Activated CD4-positive, alpha-beta T cell treated with anti-CD3 and anti-CD28 coated beads, Interleukin-2, amount 50 U/mL, for 1 hour (primary cell): ENCODE measurements at places on chromosomes 7 and 10.

DNA sequence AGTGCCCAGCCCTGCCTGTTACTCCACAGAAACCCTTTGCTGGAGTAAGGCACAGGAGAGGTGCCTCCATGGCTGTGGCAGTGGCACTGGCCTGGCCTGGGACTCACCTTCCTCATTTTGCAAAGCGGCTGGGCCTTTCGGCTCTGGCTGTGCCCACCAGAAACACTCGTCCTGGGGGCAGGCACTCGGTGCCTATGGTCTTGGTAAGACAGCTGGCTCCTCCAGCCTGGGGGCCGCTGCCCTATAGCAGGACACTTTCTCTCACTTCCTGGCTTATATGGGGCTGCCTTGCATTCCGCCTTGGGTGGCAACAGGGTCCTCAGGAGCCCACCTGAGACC lies 13.2 kb downstream of the ZMIZ1 start:
- DNase-seq: no peak

DNA sequence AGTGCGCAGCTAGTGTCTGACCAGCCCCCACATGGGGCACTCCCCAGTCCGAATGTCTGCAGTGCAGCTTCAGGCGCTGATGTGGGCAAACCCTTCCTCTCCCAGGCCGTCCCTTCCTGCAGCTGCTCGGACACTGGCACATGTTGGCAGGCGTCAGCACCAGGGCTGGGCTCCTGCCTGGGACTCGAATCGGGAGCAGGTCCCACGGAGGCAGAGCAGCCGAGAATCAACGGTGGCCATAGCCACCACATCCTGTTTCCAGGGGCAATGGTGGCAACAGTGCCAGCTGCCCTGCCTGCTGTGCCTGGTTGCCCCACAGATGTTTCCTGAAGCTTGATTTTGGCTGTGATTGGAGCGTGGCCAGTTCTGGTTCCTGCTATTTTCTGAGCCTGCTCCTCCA lies 65.8 kb downstream of the MGMT start:
- DNase-seq: no peak

GRCh38 chr7:28850699-28851098 lies 107.4 kb downstream of the TRIL start:
- DNase-seq: no peak

DNA sequence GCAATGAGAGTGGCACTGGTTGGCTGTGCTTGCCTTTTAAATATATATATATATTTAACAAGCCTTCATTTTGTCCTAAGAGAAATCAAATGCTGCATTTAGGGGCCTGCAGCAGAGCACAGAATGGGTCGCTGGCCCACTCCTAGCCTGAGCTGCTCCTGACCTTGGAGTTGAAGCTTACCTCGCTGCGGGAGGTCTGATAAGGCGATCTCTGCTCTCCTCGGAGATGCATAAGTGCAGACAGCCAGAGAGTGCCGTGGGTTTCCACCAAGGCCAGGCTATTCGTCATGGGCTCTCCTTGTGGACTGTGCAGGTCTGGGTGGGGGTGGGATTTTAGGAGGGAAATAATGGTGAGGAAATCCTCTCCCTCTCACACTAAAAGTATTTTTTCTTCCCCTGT lies 99.5 kb upstream of the IKZF1 start:
- no peak for DNase-seq

DNA sequence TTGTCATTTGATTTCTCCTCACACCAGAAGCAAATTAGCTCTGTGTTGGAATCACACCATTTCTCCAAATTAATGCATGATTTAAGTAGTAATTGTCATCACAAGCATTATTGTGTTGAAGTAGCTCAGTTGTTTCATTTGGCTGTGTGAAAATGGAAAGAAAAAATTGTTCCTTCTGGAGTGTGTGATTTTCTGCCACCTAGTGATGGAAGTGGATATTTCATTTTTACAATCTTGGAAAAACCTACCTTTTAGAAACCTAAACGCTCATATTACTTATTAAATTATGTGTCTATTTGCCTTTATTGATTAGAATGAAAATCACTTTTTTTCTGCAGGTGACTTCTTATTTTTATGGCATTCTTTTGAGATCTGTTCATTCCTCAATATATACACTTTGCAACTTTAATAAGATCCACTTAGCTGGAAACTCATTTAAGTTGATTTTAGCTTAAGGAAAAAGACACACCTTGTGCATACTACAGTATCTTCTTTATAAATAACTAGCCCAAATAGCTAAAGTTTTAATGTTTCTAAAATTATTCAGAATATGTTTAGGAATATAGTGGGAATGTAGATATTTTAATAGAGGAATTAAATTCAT lies 50.0 kb downstream of the SRI start:
- DNase-seq: no peak

DNA sequence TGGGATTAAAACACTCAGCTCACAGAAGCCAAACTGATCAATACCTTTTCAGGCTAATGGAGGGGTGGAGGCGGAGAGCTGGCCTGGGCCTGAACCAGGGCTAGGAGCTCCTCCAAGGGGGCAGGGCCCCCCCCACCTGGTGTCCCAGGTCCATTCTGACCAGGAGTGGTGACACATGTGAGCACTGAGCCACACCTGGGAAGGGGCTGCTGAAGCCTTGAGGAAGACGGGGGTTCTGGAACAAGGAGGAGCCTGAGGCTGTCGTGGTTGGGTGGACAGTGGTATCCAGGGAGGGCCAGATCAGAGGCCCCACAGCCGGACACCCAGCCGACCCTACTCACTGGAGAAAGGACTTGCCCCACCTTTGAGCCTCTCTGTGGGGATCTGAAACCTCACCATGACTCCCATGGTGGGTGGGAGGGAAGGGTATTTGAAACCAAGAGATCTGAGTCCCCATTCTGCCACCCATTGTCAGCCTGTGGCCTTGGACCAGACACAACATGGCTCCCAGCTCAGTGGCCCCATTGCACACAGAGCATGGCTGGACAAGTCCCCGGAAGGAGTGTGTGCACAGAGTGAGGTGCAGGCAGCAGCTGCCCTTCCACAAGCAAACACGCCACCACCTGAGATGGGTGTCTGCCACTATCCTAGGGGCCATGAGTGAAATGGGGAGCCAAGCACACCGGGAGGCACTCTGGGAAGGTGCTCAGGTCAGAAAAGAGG lies 12.4 kb downstream of the TMEM273 start:
- DNase-seq: no peak

- no peak for DNase-seq
These were observed 105.3 kb upstream of the TPK1 start for GRCh38 chr7:144941127-144941526.

DNA sequence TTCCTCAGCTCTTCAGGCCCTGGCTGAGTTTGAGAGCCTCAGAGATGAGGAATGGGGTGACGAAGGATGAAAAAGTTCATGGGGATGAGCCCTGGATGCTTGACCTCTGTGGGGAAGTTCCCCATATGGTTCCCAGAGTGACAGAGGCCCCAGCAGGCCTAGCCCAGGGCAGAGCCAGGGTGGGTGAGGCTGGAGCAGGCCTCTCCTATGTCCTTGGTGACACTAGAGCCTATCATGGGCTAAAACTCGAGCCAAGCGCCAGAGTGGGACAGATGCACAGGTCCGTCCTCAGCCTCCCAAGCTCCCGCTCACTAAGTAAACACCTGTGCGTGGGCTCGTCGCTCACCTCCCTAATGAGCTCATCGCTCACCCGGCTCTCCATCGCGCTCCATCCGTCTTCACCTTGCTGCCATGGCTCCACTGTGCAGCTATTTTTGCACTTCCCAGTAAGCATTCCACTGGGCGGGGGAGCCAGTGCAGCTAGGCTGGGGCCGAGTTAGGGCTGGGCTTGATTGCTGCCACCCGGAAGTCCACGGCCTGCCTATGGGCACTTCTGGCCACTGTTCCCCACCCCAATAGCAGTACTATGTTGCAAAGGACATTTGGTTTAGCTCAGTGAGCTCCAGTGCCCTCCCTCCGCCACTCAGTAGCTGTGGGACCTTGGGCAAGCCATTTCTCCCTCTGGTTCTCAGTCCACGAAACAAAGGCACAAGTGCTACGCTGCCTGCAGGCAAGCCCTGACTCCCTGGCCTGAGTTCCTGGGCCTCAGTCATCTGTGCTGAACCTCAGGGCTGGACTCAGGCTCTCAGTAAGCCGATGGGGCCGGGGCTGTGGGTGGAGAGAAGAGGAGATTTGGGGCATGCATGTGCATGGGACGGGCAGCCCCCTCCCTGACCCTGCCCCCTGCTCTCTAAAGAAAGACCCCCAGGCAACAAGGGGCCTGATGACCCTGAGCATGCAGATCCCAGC lies 117.3 kb upstream of the PCBD1 start:
- DNase-seq: no peak

GRCh38 chr10:45429790-45430189 lies 55.8 kb downstream of the ALOX5 start:
- DNase-seq: no peak

GRCh38 chr7:101671371-101672356 lies 42.6 kb upstream of the MYL10 start:
- no peak for DNase-seq

DNA sequence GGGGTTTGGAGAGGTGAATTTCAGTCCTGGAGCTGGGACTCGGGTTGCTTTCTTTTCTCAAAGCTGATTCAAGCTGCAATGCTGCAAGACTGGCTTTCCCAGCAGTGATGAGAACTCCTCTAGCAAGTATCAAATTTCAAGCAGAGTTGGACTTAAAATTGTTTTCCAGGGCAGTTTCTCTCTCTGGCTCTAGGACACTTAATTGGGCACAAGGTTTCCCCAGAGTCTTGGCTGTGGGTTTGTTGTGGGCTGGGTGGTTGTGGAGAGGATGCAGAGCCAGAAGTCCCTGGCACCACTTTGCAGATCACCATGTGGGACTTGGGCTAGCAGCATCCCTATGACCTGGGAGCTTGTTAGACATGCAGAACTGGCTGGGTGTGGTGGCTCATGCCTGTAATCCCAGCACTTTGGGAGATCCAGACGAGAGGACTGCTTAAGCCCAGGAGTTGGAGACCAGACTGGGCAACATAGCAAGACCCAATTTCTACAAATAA lies 16.8 kb downstream of the AKR1B15 start:
- DNase-seq: no peak

DNA sequence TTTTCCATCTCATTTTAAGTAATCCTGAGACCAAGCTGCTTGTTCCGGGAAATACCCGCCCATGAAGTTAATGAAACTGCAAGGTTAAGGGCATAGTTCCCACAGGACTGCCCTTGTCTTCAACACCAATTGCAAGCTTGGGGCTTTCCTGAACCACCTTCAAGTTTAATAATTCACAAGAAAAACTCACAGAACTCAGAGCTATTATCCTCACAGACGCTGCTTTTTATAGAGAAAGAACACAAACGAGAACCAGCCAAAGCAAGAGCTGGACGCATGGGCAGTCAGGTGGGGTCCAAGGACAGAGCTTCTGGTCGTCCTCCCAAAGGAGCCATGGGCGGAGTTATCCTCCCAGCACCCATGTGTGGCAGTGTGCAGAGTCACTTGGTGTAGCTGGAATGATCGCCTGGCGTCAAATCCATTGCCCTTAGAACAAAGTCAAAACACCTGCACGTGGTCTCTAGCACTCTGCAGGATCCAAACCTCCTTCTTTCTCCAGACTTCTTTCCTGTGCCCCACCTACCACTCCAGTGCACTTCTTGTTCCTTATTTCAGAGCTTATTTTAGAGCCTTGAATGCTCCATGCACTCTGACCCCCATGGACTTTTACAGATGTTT lies 56.7 kb downstream of the SNX10 start:
- DNase-seq: no peak

GRCh38 chr10:122198631-122199030 lies 72.5 kb upstream of the BTBD16 start:
- no peak for DNase-seq

DNA sequence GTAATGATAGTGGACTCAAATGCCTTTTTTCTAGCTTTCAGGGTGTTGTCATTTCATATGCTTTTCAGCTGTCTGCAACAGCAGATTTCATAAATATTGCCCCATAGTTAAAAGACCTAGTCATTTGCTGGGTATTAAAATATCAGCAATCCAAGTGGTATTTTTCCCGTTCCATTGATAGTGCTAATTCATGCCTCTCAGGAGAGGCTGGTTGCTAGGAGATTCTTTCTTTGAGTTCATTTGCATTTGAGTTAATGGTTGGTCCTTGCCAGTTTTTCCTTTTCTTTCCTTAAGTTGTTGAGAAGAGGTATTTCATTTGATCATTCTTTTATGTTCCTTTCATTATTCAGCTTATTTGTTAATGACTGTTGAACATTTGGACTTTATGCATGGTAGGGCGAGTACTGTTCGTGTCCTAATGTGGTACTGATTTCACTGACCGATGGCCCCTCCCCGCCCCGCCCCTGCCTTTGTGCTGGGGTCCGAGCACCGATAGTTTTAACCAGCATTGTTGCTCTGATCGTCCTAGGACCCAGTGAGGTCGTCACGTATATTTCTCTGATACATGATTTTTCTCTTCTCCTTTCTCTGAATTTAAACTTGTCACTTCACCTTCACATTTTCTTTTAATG lies 128.6 kb downstream of the CCNY start:
- no peak for DNase-seq

DNA sequence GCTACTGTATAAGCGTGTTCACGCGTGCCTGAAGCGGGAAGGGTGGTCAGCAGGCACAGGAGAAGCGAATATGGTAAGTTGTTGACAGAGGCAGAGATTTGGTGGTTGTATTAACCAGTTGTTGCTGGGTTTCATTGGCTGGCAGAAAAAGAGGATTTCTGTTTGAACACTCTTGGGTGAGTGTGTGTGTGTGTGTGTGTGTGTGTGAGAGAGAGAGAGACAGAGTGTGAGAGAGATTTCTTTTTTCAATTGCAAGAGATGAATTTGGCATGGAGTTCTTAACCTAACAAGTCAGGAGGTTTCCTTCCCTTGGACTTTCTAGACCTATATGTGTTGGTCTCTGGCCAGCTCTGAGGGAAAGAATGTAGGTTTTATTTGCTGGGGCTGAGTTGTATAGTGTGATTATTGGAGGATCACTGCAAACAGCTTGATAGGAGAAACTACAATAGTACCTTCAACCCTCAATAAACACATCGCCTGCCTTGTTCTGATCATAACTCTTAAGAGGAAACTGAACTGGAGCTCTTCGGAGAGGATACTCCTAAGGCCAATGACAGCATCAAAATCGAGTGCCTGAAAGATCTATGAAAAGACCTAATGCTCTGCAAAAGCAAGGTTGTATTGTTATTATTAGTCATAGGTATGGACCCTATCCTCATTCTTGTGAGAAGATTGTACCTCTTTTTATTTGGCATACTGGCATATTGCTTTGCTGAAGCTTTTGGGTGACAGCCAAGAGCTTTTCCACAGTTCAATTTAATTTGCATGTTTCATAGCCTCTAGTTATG lies 1.2 kb downstream of the MCU start:
- peak; percentile 4 for DNase-seq

DNA sequence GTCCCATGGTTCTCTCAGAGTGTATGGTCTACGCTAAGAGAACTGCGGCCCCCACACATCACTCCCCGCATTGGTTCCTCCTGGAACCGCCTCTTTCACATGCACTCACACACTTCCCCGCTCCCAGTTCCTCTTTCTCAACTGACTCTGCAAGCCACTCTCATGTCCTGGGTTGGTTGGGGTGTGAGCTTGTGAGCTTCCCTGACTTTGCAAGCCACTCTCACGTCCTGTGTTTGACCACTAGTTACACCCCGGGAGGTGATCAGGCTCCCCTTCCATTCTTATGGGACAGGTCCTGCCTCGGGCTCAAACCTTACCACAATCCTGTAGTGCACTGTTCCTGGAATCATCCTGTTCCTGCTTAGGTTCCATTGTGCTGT lies 105.0 kb downstream of the TRIM24 start:
- no peak for DNase-seq

- no peak for DNase-seq
These were observed 41.6 kb downstream of the KMT2E start for GRCh38 chr7:105055621-105056020.
